ENCODE measurements at places on chromosomes 1 and 21.

GRCh38 chr1:207752456-207752998, 673 bp downstream of the CD46 start:
- DNase-seq: no peak

DNA sequence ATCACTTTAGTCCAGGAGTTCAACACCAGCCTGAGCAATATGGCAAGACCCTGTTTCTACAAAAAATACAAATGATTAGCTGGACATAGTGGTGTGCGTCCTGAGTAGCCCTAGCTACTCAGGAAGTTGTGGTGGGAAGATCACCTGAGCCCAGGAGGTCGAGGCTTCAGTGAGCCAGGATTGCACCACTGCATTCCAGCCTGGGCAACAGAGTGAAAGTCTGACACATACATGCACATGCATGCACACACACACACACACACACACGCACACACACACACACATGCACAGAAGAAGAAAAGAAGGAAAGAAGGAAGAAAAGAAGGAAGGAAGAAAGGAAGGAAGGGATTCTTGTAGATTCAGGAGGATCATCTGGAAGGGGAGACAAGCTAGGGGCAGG, 104.4 kb upstream of the USP25 start:
- no peak for DNase-seq

DNA sequence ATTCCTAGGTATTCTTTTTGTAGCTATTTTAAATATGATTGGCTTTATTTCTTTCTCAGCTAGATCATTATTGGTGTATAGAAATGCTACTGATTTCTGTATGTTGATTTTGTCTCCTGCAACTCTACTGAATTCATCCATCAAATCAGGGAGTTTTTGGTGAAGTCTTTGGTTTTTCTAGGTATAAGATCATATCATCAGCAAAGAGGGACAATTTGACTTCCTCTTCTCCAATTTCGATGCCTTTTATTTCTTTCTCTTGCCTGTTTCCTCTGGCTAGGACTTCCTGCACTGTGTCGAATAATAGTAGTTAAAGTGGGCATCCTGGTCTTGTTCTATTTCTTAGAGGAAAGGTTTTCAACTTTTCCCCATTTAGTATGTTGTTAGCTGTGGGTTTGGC, 27.5 kb upstream of the PRKACB start:
- no peak for DNase-seq

DNA sequence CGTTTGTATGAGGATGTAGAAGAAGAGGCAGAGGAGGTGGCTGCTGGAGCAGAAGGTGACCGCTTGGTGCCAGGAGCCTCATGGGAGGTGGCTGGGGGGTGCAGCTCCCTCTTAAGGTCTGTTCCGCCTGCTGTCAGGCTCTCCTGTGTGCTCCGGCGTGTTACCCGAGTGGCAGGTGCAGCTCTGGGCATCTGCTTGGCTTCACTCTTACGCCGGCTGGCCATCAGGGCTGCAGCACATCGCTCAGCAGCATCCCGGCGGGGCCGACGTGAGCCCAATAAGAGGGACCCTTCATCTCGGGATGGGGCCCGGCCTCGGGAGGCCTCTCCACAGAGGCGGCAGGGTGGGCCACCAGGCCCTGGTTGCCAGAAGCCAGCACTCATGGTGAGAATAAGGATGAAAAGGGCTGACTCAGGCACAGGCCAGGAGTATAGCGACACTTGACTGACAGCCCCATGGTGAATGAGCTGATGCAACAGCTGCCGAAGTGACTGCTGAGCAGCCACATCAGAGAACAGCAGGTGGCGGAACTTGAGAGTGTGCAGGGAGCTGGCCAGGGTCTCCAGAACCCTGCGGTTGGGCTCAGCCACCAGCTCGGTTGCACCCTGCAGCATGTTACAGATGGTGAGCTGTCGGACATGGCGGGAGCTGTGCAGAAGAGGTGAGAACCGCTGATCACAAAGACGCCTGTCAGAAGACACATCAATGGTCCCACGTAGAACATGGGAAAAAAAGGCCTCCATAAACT, 17.5 kb downstream of the LRRC41 start:
- DNase-seq: peak; percentile 17

DNA sequence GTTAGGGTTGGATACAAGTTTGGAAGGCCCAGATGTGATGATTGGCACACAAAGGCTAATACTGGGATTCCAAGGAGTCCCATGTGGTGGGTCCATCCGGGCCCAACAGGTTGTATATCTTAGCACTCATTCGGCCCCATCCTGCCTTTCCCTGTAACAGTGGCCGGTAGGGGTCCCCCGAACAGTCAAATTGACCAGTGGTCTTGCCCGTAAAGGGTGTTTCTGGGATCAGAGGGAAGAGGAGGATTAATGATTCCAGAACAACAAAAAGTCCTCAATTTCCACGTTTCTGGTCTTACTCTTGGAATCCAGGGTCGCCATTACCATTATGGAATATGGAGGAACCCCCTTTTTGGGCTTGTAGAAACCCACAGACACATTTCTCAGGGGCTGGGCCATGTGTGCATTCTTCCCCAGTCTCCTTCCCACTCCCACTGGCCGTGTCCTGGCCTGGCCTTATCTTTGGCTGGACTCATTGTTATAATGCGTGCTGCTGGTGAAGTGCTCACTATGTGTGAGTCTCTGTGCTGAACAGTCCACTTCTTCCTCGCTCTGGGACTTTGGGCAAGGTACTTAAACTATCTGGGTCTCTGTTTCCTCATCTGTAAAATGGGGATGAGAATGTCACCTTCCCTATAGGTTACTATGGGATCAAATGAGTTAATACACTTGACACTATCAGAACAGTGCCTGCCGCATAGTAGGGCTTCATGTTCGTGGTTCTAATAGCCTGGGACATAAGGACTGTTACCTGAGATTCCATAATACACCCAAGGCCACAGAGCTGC, 161.8 kb downstream of the DYRK1A start:
- DNase-seq: no peak

DNA sequence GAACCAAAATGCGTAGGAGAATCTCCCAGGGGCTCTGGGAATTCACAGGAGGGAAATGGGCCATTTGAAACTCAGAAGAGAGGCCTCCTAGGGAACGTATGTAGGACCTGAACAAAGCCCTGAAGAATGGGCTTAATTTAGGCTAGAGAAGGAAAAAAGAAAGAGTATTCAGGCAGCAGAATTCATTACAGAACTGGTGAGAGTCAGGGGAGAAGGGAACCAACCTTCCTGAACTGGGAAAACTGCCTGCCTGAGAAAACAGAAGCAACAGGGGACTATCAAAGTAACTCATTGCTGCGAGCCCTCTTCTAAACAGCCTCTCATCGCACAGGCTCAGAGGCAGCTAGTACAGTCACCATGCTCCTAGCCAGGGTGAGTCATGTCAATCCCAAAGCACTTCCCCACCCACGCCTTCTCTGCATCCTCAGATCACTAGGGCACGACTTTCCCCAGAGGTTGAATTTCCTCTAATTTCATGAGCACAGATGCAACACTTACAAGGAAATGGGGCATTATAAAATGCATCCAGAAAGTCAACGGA, 98.1 kb downstream of the ADSS2 start:
- DNase-seq: peak; percentile 39

DNA sequence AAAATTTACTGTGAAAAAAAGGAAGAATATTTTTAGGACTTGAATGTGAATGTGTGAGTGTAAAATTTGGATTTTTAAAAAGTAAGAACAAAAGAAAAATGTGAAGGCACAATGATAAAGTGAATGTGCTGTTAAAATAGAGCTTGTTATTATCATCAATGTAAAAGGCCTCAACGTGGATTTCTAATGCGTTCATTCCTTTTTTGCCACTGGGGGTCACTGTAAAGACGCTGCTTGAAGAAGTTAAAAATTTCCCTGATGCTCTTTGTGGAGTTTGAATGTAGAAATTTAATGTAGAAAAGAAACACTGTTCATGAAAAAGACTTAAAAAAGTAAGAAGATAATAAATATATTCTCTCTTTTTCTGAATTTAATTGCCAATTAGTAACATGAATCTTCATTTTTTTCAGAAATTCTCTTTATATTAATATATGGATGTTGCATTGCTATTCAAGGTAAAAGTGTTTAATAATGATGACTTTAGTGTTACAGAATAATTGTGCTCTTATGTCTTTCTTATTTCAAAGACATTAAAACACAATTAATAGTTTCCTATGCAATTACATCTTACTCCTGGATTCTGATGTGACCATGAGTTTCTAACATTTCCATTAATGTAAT, 161.5 kb downstream of the DNM3 start:
- peak; percentile 50 for DNase-seq

DNA sequence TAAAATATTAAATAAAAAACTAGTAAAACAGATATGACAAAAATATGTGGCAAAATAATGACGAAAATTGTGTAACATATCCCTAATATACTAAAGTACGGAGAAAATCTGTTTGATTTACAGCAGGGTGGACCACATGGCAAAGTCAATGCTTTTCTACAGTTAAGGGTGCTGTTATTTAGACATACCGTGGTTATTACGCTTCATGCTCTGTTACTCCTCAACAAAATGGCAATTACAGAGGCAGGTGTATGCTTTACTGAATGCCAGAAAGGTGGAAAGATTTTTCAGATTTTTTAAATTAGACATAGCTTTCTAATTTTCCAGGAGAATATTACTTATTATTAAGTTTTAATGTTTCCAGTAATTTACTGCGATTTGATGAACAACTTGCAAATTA, 343.9 kb upstream of the DPYD start:
- no peak for DNase-seq

GRCh38 chr1:92791487-92792066, 6.7 kb upstream of the EVI5 start:
- no peak for DNase-seq

- no peak for DNase-seq
These were observed 600.7 kb upstream of the USP24 start for GRCh38 chr1:55815745-55816455.

- DNase-seq: no peak
These were observed at the start of gene ADORA1 for GRCh38 chr1:203127666-203128430. TSS of gene ADORA1 (plus strand) at chr1:203127726. CDS start at chr1:203128842, 1,116 bp downstream.

- no peak for DNase-seq
These were observed 20.9 kb upstream of the GPR153 start for GRCh38 chr1:6281511-6282402.

DNA sequence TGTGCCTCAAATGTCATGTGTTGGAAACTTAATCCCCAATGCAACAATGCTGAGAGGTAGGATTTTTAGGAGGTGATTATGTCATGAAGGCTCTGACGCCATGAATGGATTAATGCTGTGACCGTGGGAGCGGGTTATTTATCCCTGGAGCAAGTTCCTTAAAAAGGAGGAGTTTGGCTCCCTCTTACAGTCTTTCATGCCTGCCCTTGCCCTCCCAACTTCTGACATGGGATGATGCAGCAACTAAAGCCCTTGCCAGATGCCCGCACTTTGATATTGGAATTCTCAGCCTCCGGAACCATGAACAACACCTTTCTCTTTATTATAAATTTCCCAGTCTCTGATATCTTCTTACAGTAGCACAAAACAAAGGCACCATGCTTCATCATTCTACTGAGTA, 685.3 kb upstream of the CHRM3 start:
- DNase-seq: no peak

GRCh38 chr1:196209983-196210382, 398.3 kb downstream of the KCNT2 start:
- no peak for DNase-seq

GRCh38 chr1:178310685-178311105, 186.1 kb downstream of the CLEC20A start:
- no peak for DNase-seq

DNA sequence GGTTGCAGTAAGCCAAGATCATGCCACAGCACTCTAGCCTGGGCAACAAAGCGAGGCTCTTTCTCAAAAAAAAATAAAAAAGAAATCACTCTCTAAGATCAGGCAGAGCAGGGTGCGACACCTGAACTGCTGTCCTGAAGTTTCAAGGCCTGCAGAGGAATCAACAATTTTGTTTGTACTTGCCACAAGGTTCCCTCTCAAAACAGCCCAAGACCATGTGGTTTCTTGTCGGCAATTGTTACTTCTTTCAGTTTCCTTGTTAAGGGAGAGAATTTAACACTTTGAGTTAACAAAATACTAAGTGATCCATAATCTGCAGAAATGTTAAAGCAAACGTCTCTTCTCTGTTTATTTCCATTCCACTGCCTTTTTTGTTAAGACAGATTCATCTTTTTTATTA, 36.5 kb downstream of the MACO1 start:
- DNase-seq: peak; percentile 6

DNA sequence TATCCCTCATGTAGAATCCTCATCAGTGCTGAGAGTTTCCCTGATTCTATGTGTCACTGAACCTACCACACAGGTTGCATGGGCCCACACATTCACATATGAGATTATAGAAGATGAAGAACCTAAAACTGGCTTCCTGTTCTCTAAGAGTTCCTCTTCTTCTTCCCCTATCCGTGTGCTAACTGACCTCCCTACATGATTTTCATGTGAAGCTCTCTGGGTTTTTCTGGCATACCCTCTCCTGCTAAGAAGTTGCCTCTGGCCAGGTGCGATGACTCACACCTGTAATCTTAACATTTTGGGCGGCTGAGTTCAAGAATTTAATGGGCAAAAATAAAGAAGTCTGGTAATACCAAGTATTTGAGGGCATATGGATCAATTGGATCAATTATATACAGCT, 5.5 kb upstream of the CD244 start:
- DNase-seq: no peak
